HepG2 (cell line): ENCODE measurements at places on chromosomes 5 and 9. TPM values are rescaled to one million over a fixed set of nuclear protein-coding genes. Genes with fewer than 3 reads are reported as not detected.

- no peak for DNase-seq
Measured at GRCh38 chr5:178478370-178478769, 111.8 kb downstream of the COL23A1 start.

GRCh38 chr9:98365227-98365669 lies 109.8 kb upstream of the TBC1D2 start:
- peak; percentile 9 for DNase-seq

GRCh38 chr9:137301081-137301947 lies 757 bp downstream of the NRARP start:
- DNase-seq = no peak

GRCh38 chr9:73200694-73201452 lies 49.2 kb downstream of the ANXA1 start:
- DNase-seq = peak; percentile 33

DNA sequence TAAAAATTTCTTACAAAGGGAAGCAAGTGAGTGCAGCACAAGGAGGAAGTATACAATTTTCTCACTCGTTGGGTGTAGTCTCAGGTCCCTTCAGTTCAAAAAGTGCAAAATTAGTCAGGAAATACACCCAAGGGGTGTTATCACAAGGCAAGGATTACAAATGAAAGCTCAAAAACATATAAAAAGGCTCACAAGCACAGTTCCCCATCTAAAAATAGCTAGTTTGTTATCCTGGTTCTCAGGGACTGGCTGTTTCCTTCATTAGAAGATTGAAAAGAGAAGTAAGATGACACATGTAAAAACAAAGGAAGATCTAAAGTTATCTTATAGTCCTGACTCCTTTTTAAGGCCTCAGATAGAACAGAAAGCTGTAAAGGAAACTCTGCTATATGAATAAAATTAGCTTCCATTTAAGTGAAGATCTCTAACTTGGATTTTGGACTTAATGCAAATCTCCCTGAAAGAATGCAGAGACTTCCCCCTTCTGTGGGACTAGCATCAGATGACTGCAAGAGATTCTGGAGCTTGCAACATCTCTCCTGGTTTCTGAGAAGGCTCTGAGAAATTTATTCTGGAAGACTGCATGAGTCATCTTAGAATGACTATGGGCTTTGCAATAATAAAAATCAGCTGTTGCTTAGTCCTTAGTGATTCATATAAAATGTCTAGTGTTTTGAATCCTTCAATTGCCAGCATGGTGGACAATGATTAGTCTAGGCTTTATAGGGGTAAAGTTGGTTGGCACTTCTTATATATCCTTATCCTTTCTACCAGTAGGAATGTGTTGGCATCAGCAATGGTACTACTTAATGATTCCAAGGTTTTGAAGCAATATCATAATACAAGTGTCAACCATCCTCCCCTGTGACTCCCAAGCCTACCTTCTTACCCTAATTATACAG lies 25.4 kb downstream of the DAB2 start:
- peak; percentile 30 for DNase-seq

WDR31 gene
- total RNA-seq = 0.33 and 0.56 TPM in 2 replicates

GABBR2 gene
- 0.02 TPM in 1 of 2 replicates, not detected in the other for total RNA-seq

DNA sequence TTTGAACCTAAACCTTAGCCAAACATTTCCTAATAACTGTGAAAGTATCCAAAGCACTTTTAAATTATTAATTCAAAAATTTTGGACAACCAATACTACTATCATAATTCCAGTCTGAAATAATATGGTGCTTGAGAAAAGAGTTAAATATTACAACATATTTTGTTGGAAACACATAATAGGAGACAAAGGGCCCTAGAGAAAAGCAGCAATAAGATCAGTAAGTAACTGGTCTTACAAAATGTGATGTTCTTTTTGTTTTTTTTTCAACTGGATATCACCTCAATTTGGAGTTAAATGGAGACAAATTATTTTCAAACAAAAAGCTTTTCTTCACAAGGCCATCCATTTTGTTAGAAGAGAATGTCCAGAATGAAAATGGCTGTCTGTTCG lies 21.1 kb downstream of the SRFBP1 start:
- DNase-seq = no peak

POU4F3 gene
- 0.08 TPM in 1 of 2 replicates, not detected in the other for total RNA-seq

DNA sequence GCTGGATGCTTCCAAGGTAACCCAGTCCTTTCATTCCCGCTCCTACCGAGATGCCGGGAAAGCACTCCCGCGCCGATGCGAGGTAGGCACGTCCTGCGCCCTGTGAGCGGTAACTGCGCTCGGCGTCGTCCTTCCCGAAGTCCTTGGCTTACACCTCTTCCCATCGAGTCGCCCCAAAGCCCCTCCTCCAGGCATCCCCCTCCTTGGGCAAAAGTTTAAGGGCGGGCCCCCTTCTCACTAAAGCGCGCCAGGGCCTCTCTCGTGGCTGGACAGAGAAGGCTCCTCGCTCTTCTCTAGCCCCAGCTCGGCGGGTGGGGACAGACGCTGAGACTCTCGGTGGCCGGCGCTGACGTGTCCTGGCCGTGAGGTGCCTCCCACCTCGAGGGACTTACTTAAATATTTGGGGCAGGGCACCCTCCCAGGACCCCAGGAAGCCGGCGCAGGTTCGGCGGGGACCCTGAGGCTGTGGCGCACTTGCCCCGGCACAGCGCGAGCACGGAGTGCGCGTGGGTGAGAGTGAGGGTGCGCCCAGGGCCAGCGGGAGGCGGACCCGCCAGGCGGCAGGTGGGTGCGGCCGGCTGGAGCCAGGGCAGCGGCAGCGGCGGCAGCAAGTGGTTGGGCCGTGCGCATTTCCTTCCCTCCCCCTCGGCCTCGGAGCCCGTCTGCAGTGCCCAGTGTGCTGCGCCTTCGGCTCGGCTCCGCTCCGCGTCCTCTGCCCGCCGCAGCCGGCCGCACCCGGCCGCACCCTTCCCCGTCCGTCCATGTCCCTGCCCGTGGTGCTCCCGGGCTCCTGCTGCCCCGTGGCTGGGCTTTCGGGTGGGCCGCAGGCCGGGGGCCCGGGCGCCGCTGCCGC lies at the start of gene ENTREP1:
Gene ENTREP1 (plus strand): TSS at position 667 of the 853 bp plus-strand sequence. CDS start 95 bp downstream, at position 762.
- no peak for DNase-seq

GRCh38 chr5:68641211-68641610 lies 425.7 kb downstream of the PIK3R1 start:
- DNase-seq = no peak

- no peak for DNase-seq
Measured at GRCh38 chr9:68462105-68462775, 78.4 kb downstream of the TMEM252 start.

SNCB gene
- not detected in 2 replicates for total RNA-seq

- DNase-seq = no peak
Measured at GRCh38 chr9:93963969-93964368, 8.8 kb upstream of the BARX1 start.

CFAP90 gene
- total RNA-seq = 0.11 and 0.20 TPM in 2 replicates

DNA sequence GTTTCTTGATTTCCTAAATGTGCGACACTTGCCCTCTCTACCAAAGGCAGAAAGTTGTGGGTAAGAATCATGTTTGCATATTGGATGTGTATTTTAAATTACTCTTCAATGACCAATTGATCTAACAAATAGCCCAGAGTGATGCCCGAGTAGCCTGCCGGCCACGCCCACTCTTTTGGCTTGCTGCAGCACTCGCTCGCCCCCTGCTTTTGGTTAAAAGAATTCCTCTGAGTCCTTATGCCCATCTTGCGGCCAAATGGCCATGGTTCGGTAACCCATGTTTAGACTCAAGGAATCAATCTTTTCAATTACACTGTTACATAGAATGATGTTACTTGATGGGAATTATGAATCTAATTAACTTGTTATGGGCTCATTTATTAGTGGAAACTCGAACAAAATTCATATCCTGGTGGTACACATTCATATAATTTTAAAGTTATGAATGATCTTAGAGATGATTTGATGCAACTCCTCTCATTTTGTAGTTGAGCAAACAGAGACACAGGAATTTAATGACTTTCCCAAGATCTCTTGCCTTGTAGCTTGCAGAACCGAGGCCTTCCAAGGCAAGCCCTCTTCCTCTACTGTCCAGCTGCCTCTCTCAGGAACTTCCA lies 36.5 kb downstream of the PPIC start:
- DNase-seq = peak; percentile 6

PHYHD1 gene
- 10.6 and 12.3 TPM in 2 replicates for total RNA-seq

- DNase-seq = no peak
Measured at GRCh38 chr9:93230601-93231000, 46.7 kb downstream of the WNK2 start.

ARL10 gene
- 0.01 and 0.18 TPM in 2 replicates for total RNA-seq

OR1J2 gene
- total RNA-seq = not detected in 2 replicates

- DNase-seq = no peak
Measured at GRCh38 chr5:89668821-89669220, 740.7 kb downstream of the CETN3 start.

DNA sequence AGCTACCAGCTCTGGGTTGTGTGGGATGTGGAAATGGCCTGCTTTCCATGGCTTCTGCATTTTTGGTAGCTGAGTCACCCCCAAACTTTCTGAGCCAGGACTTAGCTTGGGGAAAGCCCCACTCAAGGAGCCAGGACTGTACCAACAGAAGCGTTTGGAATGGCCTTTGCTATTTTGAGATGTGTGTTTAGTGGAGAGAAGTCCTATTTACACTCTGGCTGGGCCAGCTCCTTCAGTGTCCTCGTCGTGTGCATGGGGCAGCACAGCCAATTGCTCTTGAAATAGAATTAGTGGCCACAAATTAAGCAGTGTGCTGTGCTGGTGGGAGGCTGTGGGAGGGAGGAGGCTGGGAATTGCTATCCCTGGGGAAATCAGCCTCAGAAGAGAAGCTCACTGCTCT lies 51.6 kb downstream of the ENTREP1 start:
- no peak for DNase-seq
